ENCODE measurements at places on chromosomes 7 and 10. TPM values are rescaled to one million over a fixed set of nuclear protein-coding genes. Genes with fewer than 3 reads are reported as not detected.

The C10orf105 gene
- 0.16 TPM for total RNA-seq

DNA sequence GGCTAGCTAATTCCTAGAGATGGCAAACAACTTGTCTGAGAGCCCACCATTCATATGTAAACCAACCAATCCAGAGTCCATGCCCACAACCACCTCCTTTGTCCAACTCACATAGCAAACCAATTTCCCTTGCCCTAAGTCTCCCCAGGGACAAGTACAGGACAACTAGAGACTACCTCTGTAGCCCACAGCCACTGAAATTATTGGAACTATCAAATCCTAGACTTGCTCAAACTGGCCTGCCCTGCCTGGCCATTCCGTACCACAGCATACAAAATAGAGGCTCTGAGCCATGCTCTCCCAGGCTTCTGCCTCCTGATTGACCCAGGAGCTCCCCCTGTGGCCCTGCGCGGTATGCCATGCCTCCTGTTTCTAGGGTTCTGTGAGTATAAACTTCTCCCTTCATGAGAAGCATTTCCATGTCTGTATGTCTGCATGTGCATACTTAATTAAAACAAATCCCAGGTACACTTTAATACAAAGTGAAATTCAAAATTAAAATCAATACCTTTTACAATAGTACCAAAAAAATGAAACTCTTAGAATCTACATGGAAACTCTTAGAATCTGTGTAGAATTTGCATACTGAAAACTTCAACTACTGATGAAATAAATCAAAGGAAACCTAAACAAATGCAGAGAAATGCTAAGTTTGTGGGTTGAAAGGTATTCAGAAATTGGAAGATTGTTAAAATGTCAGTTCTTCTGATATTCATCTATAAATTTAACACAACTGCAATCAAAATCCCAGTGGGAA lies 4.0 kb upstream of the HECW1 start:
- peak; percentile 34 for DNase-seq

DNA sequence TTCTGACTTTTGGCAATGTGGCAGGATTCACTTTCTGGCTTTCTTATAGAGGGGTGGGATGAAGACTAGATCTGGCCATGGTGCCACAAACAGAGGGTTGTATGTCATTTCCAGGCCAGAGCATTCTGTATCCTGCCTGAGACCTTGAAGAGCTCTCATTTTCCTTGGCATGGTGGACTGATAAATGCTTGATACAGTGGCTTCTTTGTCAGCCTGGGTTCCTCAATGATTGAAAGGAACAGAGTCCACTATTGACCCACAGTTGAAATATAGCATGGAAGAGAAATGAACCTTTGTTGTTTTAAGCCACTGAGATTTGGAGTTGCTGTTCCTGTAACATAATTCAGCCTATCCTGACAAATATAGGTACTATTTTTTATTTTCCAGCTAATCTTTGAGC lies 462.7 kb downstream of the SUGCT start:
- DNase-seq, result no peak

The TAS2R60 gene
- total RNA-seq, result 2.4 TPM

DNA sequence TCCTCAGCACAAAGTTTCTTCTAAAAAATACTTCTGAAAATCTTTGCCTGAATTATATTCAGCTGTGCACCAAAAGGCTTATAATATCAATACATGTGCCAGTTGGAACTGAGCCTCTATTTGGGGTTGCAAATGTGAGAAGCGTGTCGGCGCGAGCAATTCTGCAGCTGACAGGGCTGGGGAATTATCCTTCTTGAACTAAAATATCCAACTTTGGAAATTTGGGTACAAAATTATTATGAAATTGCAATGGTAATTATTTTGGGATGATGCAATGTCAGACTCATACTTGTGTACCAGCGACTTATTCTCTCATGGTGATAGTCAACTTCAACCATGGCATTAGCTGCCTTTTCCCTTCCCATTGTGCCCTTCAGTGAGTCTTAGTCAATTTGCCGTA lies 507.0 kb upstream of the KLF6 start:
- DNase-seq, result no peak

The TMEM236 gene
- total RNA-seq, result 0.38 TPM

DNA sequence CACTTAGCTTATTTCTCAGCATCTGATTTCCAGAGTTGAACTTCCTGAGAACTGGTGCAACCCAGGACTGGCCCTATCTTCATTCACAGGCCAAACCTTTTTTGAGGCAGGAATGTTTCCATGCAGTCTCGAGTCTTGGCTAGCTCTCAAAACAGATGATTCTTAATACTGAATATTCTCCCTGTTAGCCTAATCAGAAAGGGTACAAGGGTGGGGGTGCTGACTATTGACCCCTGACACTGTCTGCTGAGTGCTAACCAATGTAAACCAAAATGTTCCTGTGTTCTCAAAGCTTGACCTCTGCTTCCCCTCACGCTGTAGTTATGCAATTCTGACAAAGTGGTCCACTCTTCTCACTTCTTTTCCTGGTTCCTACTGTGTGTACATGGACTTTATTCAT lies 25.3 kb downstream of the VWDE start:
- DNase-seq, result no peak

The SERPINE1 gene
- total RNA-seq, result 0.79 TPM

The PRPS1L1 gene
- total RNA-seq, result not detected

DNA sequence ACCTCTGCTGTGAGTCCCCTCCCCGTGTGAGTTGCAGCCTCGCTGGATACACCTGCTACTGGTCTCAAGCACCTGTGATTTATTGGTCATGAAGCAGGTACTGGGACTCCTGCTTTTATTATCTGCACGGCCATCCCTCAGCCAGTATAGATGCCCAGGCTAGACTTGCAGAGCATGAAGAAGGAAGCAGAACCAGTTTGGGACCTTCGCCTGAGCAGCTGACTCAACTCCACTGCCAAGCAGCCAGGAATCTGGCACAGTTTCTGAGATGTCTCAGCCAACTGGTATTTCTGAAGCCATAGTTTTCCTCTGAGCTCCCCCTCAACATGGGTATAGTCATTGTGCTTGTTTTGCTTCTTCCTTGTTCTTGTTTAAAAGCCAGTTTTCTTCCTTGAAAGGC lies 28.0 kb upstream of the SLC39A12 start:
- no peak for DNase-seq

The BNIP3 gene
- total RNA-seq, result 27.8 TPM

The SHH gene
- total RNA-seq, result 0.06 TPM

The PFKFB3 gene
- total RNA-seq, result 99.2 TPM

The HILPDA gene
- total RNA-seq, result 2.5 TPM

The HOXA5 gene
- total RNA-seq, result not detected

GRCh38 chr7:2633538-2634266 lies 1.9 kb downstream of the TTYH3 start:
- DNase-seq, result no peak

The TSPAN13 gene
- total RNA-seq, result 0.73 TPM

DNA sequence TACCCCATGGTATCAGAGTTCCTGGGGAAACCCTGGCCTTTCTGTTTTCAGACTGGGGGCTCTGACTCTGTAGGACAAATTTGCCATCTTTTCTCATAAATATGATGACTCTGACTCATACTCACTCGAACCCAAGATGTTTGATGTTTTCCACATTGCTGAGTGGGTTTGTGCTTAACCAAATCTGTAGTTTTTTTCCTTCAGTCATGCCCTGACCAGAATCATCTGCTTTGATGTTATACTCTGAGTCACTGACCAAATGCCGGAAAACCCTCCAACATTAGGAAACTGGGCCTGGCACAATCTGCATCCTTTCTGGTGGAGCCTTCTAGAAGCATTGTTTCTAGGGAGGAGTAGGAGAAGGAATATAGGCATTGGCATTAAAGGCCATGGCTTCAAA lies 118.7 kb downstream of the C10orf105 start:
- no peak for DNase-seq

GRCh38 chr7:157983502-157984422 lies 603.9 kb downstream of the PTPRN2 start:
- DNase-seq, result no peak

DNA sequence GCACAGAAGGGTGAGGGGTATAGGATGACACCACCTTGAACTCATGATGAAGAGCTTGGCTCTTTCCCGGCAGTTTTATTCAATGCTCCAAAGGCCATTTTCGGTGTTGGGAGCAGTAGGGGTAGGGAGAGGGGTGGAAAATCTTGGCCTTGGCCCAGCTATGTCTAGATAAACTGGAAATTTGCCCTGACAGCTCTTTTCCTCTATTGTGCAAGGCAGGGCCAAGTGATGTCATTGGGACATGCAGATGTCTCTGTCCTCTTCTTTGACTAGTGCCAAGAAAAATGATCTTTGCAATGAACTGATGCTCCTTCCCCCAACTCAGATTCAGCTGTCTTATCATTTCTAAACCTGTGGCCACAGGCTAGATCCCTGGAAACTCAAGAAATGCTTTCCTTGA lies 27.7 kb upstream of the PRKCQ start:
- no peak for DNase-seq

DNA sequence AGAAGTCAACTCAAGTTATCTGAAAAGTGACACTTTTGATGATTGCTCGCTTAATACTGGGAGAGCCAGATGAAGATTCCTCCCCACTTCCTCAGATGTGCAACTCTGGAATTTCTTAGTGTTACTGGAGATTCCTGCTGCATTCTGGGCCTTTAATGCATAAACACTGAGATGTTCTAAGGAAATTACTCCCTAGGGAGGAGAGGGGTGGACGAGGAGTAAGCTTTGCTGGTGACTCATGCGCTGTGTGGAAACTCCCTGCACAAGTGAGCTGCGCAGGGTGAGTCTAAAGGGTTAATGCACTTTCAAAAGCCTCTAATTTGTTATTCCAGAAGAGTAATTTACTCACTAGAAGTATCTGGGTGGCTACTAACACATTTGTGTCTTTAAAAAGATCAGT lies 46.3 kb downstream of the EGFR start:
- no peak for DNase-seq

The PLPP4 gene
- not detected for total RNA-seq

DNA sequence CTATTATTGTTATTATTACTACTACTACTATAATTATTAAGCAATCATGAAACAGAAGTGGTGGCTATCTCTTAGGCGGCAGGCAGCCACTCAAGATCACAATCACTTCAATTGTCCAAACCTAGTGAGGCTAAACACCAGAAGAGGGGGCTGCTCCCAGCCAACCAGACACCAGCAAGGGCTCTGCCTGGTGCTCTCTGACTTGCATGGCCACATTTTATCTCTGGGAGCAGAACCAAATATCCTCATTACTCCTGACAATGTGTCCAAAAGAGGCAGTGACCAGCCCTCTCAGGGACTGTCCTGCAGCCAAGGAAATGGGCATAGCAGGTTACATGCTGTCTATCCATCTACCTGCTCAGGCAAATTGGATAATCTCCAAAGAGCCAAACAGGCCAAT lies 187.4 kb upstream of the PDE1C start:
- DNase-seq, result no peak

The SLC35B4 gene
- total RNA-seq, result 13.6 TPM

The CCL24 gene
- total RNA-seq, result not detected
